Metanephros (tissue), 2 donors: ENCODE measurements at places on chromosomes 3 and 15. TPM values are rescaled to one million over a fixed set of nuclear protein-coding genes. Genes with fewer than 3 reads are reported as not detected.

NOX5 gene
- 0.23 TPM for total RNA-seq

PCOLCE2 gene
- total RNA-seq, result 6.0 TPM

RHCG gene
- total RNA-seq, result 11.7 TPM

IQCH gene
- 4.8 TPM for total RNA-seq

APBA2 gene
- total RNA-seq, result 15.9 TPM

MUC20 gene
- total RNA-seq, result 36.7 TPM

MKRN3 gene
- 0.93 TPM for total RNA-seq

DAZL gene
- not detected for total RNA-seq

SCN5A gene
- total RNA-seq, result 0.76 TPM

ARPIN gene
- total RNA-seq, result 21.7 TPM

PRR20G gene
- not detected for total RNA-seq

RLBP1 gene
- total RNA-seq, result not detected

SPATA12 gene
- not detected for total RNA-seq

GUCA1C gene
- not detected for total RNA-seq

C3orf20 gene
- total RNA-seq, result 0.18 TPM

TOMM70 gene
- total RNA-seq, result 53.5 TPM

PARP3 gene
- total RNA-seq, result 20.0 TPM
